Activated CD4-positive, alpha-beta T cell treated with anti-CD3 and anti-CD28 coated beads, Interleukin-2, Interleukin-4, amounts not matched to agents 100 ng/mL and 50 ng/mL, durations not matched to agents 16 hours and 8 hours (primary cell): ENCODE measurements at places on chromosomes 1 and 21.

- DNase-seq = no peak
Measured at GRCh38 chr1:27635396-27636142, 584 bp upstream of the FGR start.

GRCh38 chr1:117712621-117713020 lies 106.8 kb downstream of the TENT5C start:
- DNase-seq = no peak

DNA sequence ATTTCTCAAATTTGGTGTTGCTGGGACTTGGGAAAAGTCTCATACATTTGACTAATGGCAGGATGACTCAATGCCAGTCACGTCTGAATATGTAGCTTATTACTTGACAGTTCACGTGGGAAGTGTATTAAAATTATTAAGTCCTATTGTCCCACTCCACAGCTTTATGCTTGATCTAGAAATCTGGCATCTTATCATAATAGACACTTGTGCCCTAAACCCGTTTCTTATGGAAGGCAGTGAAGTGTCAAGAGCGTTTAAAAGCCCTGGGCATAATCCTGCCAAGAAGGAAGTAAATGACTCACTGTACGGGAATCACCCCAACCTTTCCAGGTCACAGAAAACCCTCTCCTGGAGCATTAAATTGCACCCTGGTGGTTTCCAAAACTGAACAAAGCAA lies 207.4 kb downstream of the APP start:
- DNase-seq = no peak

GRCh38 chr1:200028586-200029034 lies 1.1 kb downstream of the NR5A2 start:
- DNase-seq = no peak

GRCh38 chr1:67793562-67793961 lies 39.7 kb downstream of the GNG12 start:
- no peak for DNase-seq

- DNase-seq = no peak
Measured at GRCh38 chr1:182735343-182735742, 51.0 kb upstream of the RGS8 start.

- no peak for DNase-seq
Measured at GRCh38 chr1:8537991-8538390, 220.1 kb downstream of the SLC45A1 start.

DNA sequence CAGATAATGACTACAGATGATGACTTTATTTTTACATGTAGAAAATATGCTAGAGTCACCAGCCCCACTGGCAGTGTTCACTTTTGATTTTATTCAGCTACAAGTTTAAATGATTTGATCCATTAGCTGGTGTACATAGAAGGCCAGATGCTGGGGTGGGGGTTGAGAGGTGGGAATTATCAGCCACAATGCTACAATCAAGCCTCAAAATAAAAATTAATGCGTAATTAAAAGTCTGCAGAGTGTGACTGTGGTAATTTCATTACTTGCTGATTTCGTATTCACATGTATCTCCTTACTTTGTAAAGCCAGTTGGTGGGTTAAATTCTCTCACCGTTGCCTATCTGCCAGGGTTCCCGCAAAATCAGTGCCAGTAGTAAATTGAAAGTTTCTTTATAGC lies 109.3 kb downstream of the GALNT2 start:
- no peak for DNase-seq

DNA sequence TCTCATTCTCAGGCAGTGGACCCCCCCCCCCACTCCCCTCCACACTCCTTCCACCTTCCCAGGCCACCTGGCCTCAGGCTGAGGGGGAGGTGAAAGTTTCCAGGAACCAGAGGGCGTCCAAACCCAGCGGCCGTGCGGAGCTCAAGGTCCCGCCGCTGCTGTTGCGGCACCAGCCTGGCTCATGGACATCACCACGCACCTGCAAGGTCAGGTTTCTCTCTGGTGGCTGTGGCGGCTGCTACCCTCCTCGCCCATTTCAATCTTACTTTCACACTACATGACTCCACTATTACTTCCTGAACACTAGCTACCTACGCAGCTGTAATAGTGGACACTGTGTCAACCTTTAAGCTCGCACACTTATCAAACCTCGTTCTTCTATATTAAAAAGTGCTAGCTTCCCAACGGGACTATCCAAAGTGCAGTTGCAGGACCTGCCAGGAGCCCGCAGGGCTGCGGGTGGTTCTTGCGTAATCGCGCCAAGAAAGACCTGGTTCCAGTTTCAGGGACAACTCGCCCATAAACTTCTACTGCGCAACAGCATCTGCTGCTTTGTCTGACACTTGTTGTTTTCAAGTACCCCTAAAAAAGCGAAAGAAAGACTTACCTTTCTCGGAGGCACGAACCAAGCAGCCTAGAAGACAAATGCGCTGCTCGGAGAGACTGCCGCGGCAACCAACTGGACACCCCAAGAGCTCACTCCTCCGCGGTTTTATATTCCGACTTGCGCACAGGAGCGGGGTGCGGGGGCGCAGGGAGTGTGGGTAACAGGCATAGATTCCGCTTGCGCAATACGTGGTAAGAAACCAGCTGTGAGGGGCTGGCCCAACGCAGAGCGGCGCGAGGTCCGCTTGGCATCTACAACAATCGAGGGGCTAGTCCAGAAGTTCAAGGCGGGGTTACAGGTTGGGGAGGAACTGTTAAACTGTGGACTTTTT lies at the start of gene DIRAS3:
DIRAS3 (minus strand) TSS at position 687 of the 938 bp plus-strand sequence. CDS start 3,330 bp downstream, outside the sequence.
- no peak for DNase-seq

DNA sequence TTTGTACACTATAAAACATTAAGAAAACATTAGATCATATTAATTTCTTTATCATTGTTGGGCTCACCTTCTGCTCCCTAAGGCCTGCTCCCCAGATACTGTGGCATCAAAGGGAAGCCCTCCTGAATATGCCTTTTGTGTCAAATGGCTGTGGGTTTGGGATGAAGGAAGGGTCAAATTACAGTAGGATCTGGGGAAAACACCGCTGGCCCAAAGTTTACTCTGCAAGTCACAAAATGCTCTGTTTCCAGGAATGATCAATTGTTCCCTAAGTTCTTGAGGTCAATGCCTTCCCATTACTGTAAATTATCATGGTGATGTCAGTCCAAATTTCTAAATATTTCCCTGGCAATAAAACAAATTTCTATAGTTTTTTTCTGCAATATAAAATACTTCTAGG lies 6.8 kb upstream of the ITLN2 start:
- no peak for DNase-seq

- DNase-seq = no peak
Measured at GRCh38 chr1:64687725-64688327, 57.0 kb upstream of the RAVER2 start.

- no peak for DNase-seq
Measured at GRCh38 chr1:5490635-5491034, 501.6 kb downstream of the NPHP4 start.

DNA sequence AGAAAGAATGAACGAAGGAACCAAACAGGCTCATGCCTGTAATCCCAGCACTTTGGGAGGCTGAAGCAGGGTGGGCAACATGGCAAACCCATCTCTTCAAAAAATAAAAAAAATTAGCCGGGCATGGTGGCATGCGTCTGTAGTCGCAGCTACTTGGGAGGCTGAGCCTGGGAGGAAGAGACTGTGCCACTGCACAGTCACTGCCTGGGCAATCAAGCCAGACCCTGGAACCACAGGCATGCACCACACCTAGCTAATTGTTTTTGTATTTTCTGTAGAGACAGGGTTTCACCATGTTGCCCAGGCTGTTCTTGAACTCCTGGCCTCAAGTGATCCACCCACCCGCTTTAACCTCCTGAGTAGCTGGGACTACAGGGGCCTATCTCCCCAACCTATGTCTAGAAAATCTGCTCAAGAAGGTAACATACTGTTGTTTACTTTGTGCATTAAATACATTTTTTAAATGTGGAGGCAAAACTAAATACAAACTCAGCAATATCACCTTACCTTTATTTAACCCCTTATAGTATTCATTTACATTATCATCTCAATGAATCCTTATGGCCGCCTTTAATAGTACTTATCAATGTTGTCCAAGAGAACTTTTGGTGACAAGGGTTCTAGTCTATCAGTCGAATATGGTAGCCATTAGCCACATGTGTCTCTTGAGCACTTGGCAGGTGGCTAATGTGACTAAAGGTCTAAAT lies 2.7 kb downstream of the KHDC4 start:
- no peak for DNase-seq

DNA sequence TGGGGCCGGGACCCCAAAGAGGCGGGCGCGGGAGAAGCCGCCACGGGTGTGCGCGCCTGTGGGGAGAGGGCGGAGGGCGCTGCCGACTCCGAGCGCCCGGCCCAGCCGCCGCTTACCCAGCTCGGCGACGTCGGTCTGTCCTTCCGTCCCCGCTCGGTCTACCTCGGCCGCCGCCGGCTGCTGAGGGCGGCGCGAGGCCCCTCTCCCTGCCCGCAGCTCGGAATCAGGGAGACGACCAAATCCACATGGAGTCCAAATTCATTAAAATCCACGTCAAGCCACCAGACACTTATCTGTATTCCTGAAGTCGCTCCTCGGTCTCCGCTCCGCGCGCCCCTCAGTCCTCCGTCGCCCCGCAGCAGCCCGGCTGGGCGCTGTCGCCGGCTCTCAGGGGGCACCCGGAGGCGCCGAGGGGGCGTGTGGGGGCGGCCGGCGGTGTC lies 637 bp downstream of the PLXNA2 start:
- DNase-seq = no peak

DNA sequence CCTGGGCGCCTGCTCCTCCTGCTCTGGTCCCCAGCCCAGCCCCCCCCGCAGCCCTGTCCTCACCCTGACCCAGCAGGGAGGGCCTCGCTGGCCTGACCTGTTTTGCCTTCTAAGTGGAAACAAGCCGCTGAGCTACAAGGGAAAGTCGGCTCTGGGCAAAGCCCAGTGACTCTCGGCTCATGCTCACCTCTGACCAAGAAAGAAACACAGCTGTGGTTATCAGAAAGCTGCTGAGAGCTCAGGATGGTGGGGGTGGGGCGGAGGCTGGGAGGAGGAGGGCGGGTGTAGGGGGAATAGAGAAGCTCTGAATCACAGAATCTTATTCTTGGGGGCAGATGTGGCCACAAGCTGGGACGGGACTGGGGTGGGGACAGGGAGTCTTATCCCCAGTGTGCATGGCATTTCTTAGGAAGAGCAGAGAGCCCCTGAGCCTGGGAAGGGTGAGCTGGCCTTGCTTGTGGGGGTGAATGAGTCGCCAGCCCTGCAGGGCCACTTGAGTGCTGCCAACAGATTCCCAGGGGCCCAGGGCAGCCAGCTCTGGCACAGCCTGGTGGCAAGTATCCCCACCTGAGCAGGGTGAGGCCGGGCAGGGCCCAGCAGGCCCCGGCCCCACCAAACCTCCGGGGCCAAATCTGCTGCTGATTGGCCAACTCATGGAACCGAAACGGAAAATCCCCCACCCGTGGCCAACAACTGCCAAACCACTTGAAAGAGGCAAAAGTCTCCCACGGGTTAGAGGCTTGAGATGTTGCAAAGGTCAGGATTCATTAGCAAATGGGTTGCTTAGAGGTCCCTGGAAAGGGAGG lies 120.6 kb downstream of the SPSB1 start:
- DNase-seq = peak; percentile 90

DNA sequence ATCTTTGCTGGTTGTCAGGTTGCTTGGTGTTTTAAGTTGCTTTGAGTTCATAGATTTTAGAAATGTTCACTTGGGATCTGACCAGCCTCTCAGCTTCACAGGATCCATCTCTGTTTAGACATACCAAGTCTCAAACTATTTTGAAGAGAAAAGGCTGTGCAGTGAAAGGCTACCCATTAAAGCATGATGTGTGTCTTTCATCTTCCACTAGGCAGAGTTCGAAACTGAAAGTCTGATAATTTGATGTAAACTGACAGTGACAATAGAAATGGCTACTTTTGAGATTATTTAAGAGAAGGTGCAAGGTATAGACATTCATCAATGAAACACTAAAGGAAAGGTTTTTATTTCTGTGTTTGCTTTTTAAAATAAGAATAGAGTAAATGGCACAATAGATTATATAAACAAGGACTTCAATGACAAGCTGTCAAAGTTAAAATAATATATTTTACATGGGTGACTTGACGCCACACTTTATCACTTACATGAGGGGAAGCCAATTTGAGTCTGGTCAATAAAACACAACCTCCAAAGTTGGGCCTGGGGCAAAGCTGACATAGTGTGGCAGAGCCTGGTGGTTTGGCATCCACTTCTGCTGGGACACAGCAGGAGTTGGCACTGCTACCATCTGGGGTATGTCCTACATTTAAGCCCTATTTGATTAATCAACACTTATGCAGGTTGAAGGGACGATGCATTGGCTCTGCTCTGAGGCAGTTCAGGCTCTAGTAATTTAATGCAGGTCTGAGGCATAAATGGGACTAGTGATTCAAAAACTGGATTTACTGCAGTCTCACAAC lies 197.7 kb downstream of the CRB1 start:
- no peak for DNase-seq

GRCh38 chr1:201731142-201731541 lies 97.8 kb upstream of the IPO9 start:
- DNase-seq = no peak

DNA sequence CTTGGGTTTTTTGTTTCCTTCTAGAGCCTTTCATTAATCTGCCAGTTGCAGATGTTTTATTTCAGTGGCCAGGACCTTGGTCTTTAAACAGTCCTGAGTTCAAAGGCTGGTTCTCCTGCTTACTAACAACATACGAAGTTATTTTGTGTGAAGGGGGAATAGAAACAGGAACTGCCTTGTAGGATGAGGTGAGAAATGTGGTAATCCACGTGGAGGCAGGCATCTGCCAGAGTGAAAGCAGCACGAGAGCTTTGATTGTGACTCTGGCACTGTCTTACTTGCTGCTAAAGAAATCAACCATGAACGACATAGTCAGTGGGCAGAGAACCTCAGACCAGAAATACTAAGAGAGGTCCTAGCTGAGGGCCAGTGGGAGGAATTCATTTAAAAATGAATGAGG lies 30.4 kb downstream of the TMEM63A start:
- DNase-seq = no peak

- no peak for DNase-seq
Measured at GRCh38 chr1:244207042-244207934, 156.2 kb downstream of the ZBTB18 start.

- DNase-seq = no peak
Measured at GRCh38 chr1:109534307-109534858, 5.3 kb upstream of the GPR61 start.

GRCh38 chr1:106620521-106620954 lies 435.9 kb upstream of the PRMT6 start:
- no peak for DNase-seq

DNA sequence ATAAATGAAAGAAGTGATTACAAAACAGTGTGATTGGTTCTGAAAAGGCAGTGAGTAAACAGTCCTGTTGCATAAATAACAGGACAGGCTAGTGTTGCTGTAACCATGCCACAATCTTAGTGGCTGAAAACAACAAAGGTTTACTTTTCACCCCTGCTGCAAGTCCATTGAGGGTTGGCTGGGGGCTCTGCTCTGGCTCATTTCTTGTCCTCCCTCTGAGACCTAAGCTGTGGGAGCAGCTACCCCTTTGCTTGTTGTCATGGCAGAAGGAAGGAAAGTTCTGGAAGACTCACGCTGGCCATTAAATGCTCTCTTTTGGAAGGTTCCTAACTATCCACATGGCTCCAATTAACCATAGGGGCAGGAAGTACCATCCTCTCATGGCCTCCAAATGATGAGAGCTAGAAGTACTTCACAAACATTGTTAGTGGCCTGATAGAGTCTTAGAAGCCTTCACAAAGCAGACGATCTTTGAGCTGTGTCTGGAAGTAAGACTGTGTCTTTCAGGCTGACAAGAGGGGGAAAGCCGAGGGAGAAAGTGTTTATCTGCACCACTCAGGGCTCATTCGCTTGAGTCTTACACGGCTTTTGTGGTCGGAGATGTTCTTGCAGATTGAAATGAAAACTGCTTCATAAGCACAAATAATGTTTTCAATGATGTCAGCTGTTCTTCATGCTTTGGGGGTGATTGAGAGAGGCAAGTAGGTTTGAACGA lies 11.9 kb downstream of the RCSD1 start:
- peak; percentile 35 for DNase-seq
